ENCODE measurements at places on chromosomes 16 and 17.

GRCh38 chr17:77881545-77881944 is 77.0 kb upstream of the TNRC6C start:
- DNase-seq, result peak; percentile 21

DNA sequence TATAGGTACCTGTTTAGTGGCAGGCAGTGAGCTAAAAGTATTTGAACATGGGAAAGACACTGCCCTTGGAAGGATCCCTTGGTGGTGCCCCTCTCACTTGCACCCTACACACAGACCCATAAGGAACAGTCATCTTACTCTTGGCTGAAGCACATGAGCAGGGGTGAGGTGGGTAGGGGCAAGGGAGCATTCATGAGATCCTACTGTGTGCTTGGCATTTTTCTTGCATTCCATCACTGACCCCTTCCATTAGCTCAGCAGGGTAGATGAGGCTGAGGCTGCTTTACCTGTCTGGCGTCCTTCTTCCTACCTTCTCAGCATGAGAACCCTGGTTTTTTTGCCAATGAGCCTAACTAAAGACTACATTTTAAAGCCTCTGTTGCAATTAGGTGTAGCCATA is 48.3 kb downstream of the CCT6B start:
- DNase-seq, result no peak

DNA sequence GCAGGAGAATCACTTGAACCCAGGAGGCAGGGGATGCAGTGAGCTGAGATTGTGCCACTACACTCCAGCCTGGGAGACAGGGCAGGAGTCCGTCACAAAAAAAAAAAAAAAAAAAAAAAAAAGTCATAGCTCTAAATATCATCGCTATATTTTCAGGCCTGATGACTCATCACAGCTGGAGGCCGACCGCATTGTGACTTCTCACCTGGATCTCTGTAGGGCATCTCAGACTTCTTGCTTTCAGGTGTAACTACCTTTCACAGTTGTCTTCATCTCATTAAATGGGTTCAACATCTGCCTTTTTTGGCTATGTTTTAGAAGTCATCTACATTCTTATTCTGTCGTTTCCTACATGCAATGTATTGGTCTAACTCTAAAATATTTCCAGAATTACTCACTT is 353.1 kb upstream of the MON1B start:
- DNase-seq, result no peak

DNA sequence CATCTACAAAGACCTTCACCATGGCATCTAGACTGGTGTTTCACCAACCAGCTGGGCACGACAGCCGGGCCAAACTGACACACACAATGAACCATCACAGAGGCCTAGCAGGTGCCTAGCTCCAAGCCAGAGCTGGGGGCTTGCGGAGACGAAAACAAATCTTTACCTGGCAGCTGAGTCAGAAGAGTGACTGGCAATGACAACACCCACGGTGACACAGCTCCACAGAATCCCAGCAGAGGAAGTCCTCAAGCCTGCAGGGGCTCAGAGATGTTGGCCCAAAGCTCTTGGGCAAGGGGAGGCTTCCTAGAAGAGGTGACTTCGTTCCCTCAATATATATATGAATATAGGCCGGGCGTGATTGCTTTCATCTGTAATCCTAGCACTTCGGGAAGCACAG is 5.1 kb downstream of the MMP25 start:
- DNase-seq, result no peak

GRCh38 chr17:4539025-4539424 is 16.2 kb downstream of the MYBBP1A start:
- no peak for DNase-seq

DNA sequence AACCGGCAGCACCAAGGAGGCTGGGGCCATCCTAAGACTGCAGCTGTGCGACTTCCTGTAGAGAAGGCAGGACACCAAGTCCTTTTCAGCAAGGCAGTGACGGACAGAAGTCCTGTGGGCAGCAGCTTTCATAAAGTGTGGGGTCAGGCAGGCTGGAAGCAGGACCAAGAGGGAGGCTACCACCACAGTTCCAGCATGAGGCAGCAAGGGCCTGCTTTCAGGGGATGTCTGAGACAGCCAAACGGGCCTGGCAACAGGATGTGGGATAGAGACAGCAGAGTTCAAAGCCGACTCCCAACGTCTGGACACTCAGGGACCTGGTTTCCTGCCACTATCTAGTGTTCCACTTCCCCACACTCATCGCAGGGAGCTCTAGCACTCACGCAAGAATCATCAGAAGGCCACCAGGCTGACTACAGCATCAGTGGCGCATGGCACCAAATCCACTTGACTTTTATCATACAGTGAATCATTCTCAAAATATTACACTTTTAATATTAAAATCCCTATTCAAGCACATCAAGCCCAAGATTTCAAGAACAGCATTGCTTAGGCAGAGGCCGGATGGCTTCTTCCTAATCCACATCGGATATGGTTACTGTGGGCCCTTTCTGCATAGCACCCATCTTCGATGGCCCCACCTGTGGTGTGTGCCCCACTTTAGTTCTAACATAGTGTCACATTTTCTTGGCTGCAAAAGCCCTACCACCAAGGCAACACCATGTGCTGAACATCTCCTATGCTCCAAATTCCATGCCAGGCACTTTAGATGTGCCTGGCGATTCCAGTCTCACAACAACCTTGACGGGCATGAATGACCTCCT is 5.2 kb downstream of the USP7 start:
- no peak for DNase-seq

GRCh38 chr16:19186408-19186807 is 18.4 kb downstream of the SYT17 start:
- DNase-seq, result no peak

- DNase-seq, result no peak
Measured at GRCh38 chr16:3009568-3010390, 2.9 kb upstream of the CLDN9 start.

DNA sequence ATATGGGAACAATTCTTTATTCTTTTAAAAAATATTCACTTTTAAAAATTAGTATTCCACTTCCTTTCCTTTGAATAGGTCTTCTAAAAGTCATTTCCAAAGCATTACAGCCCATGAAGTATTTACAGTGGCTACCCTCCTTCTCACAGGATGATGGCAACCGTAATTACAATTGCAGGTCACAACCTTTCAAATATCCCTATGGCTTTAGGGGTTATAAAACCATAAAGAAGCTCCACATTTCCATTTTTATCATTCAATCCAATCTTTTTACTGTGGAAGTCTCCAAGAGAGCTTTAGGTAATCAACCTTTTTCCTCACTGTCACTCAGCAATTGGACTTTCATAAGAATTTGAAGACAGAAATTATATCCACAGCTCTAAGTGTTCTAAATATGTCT is 488.9 kb upstream of the CA10 start:
- DNase-seq, result no peak

DNA sequence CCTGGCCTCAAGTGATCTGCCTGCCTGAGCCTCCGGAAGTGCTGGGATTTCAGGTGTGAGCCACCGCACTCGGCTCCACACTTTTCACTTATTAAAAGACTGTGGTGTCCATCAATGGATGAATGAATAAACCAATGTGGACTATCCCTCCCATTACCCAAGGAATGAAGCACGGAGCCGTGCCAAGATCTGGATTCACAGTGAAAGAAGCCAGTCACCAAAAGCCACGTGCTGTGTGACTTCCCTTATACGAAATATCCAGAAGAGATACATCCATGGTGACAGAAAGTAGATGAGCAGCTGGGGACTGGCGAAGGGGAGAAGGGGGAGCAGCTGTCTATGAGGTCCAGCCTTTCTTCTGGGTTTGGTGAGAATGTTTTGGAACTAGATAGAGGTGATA is 48.2 kb upstream of the STH start:
- no peak for DNase-seq

DNA sequence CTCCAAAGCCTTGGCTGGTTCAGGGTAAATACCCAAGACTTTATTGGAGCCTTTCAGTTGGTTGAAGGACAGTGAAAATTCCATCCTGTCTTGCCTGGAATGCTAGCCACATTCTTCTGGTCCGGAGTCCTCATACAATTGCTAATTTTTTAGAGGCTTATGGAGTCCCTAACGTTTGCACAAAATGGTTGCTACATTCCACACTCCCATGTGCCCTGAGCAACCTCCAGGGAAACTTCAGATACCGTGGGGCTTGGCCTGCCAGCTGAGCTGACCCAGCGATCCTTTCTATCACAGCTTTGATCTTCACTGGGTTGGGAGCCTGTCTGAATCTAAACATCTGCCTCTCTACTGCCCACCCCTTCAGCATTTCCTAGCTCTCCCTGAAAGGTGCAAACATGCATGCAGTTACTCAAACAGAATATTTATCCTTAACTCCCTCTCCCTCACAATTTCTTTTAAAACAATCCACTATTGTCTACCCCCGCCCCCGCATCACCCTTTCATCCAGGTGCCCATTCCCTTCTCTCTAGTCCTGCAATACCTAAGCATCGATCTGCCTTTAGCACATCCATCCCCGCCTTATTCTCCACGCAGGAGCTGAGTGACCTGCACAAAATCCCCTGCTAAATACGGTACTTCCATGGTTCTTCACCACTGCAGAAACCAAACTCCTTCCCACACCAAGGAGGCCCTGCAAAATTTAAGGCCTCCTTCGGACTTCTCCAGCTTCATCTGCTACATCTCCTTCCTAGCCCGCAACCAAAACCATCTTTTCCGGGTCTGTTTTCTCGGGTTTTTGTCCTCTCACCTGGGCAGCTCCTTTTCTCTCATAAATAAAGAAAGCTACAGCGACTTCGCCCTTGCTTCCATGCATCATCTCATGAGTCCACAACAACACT is 810 bp upstream of the GAN start:
- DNase-seq, result no peak

GRCh38 chr17:31522284-31522931 is 130.9 kb downstream of the RAB11FIP4 start:
- DNase-seq, result no peak

All from stimulated activated CD4-positive, alpha-beta T cell treated with anti-CD3 and anti-CD28 coated beads, Interleukin-1b, Interleukin-23, amount 100 ng/mL, for 4 hours (primary cell).